ENCODE measurements at places on chromosomes 1 and 21.

GRCh38 chr1:32920833-32921232, 19.6 kb upstream of the TMEM54 start:
- H3K27ac ChIP-seq = no peak overlapping the region
- no peaks in the 10 kb centered on the region for H3K27me3 ChIP-seq
- H3K36me3 ChIP-seq = no peaks in the 10 kb centered on the region
- DNase-seq = peak; percentile 67

GRCh38 chr1:154635171-154635570, 27.2 kb upstream of the ADAR start:
- H3K27me3 ChIP-seq = no peaks in the 10 kb centered on the region
- DNase-seq = no peak
- H3K36me3 ChIP-seq = no peaks in the 10 kb centered on the region
- H3K27ac ChIP-seq = no peak overlapping the region
- no peak overlapping the region for H3K4me3 ChIP-seq

DNA sequence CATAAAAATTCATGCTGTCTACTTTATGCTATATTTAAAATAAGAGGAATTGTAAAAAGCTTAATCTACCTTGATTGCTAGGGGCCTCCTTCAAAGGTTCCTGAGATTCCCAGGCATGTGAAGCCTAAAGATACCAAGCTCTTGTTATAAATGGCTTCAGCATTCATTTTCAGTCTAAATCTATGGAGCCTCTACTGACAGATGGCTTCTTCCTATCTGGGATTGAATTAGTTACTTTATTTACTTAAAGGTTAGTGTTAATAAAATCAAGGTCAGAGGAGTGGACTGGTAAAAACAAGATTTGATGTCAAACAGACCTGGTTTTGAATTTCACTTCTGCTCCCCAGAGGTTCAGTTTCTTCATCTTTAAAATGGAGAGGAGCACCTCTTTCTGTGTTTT, 93.7 kb downstream of the TNNI3K start:
- H3K27ac ChIP-seq = no peak overlapping the region
- H3K36me3 ChIP-seq = no peaks in the 10 kb centered on the region
- no peaks in the 10 kb centered on the region for H3K27me3 ChIP-seq
- H3K4me3 ChIP-seq = no peak overlapping the region

GRCh38 chr1:224333939-224334786, 4.2 kb upstream of the NVL start:
- H3K4me3 ChIP-seq = no peak overlapping the region
- H3K36me3 ChIP-seq = no peaks in the 10 kb centered on the region
- H3K4me1 ChIP-seq = peaks cover 8% of the 10 kb centered on the region
- no peak overlapping the region for H3K27ac ChIP-seq
- no peaks in the 10 kb centered on the region for H3K27me3 ChIP-seq
- DNase-seq = no peak

GRCh38 chr1:34976384-34977209, 8.6 kb downstream of the TMEM35B start:
- H3K36me3 ChIP-seq = no peaks in the 10 kb centered on the region
- H3K4me3 ChIP-seq = no peak overlapping the region
- DNase-seq = no peak
- no peaks in the 10 kb centered on the region for H3K27me3 ChIP-seq
- H3K27ac ChIP-seq = no peak overlapping the region

DNA sequence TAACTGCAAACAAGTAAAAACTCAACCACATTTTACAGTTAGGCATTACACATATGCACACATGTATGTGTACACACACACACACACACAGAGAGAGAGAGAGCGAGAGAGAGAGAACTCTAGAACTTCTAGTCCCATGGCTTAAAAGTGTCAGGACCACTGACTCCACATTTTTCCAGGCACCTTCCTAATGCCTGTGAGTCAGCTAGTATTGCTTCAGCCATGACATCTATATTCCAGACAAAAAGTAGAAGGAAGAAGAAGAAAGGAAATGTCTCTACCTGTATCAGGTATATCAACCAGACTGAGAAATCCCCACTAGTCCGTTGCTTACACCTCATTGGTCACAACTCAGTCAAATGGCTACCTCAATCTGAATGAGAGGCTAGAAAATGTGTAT, 31.9 kb upstream of the TACSTD2 start:
- H3K27me3 ChIP-seq = no peaks in the 10 kb centered on the region
- no peak overlapping the region for H3K27ac ChIP-seq
- no peak overlapping the region for H3K4me3 ChIP-seq

GRCh38 chr1:3483801-3484444, 29.5 kb downstream of the ARHGEF16 start:
- H3K27ac ChIP-seq = no peak overlapping the region
- no peak for DNase-seq
- H3K36me3 ChIP-seq = peaks cover 5% of the 10 kb centered on the region
- H3K27me3 ChIP-seq = no peaks in the 10 kb centered on the region

- no peaks in the 10 kb centered on the region for H3K4me1 ChIP-seq
- DNase-seq = no peak
- H3K27ac ChIP-seq = no peak overlapping the region
- H3K36me3 ChIP-seq = no peaks in the 10 kb centered on the region
- H3K27me3 ChIP-seq = no peaks in the 10 kb centered on the region
- H3K4me3 ChIP-seq = no peak overlapping the region
Measured at GRCh38 chr1:199510314-199510713, 517.2 kb upstream of the NR5A2 start.

DNA sequence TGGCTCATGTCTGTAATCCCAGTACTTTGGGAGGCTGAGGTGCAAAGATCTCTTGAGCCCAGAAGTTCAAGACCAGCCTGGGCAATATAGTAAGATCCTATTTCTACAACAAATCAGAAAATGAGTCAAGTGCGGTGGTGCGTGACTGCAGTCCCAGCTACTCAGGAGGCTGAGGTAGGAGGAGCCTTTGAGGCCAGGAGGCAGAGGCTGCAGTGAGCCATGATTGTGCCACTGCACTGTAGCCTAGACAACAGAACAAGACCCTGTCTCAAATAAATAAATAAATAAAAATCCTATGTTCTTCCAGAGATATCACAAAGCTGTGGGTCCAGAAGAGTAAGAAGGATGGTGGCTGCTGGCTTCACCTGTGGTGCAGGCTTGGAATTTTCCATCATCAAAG, 22.1 kb downstream of the CDA start:
- no peak overlapping the region for H3K27ac ChIP-seq
- no peak overlapping the region for H3K4me3 ChIP-seq
- DNase-seq = no peak
- peaks cover 11% of the 10 kb centered on the region for H3K4me1 ChIP-seq
- no peaks in the 10 kb centered on the region for H3K27me3 ChIP-seq

DNA sequence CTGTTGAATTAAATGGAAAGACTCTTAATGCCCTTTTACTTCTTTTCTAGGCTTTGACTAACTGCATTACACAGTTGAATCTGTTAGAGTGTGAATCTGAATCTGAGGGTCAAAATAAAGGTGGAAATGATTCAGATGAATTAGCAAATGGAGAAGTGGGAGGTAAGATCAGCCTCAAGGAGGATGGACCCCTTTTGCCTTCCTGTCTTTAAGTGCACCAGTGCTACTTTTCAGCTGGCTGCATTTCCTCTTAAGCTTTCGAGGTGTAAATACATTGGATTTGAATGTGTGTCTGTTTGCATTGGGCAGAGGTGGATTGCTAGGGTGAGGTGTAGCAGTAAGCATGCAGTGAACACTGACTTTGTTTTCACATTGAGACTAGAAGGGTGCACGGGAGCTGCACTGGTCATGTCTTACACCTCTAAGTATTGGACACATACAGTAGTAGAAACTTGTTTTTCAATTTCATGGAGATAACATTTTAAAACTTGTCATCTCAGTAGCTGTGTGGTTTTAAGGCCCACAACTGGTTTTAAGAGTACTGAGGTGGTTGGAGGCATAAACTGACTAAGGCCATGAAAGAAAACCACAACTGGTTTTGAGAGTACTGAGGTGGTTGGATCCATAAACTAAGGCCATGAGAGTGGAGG, 35.4 kb downstream of the MIA3 start:
- no peak for DNase-seq
- peaks cover 4% of the 10 kb centered on the region for H3K4me1 ChIP-seq
- H3K27me3 ChIP-seq = no peaks in the 10 kb centered on the region
- H3K27ac ChIP-seq = no peak overlapping the region
- peaks cover 59% of the 10 kb centered on the region for H3K36me3 ChIP-seq
- H3K4me3 ChIP-seq = no peak overlapping the region

DNA sequence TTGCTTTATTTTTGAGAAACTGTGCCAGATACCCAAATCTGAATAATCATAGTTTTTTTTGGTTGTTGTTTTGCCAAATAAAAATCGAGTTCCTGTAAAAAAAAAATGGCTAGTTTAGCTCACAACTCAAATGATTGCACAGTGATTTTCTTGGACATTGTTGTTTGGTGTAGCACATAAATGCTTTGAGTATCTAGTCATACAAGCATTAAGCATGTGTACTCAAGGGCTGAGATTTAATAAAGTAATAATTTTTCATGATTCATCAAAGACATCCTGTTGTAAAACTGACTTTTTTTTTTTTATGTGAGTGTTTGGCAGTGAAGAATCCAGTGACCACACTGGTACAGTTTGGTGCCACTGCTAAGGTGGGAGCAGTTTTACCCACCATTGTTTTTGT, 18.8 kb downstream of the ITSN1 start:
- no peaks in the 10 kb centered on the region for H3K27me3 ChIP-seq
- no peak overlapping the region for H3K4me3 ChIP-seq
- no peak overlapping the region for H3K27ac ChIP-seq
- H3K4me1 ChIP-seq = peaks cover 19% of the 10 kb centered on the region
- DNase-seq = no peak

DNA sequence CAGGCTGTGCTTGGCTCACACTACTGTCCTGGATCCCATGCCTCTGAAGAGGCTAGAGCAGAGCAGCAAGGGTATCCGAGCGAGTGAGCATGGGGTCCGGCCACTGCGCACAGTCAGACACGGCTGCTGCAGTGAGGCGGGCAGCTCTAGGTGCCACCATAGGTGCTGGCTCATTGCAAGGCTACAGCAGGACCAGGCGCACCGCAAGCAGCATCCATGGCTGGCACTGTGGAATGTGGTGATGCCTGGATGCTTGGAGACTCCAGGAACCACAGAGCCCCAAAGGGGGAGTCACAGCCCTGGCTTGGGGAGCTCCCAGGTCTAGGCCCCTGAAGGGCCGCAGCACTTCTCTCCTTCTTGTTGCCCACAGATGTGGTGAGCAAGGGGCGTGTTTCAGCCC, 47.2 kb downstream of the ATP6V1G3 start:
- DNase-seq = no peak
- no peak overlapping the region for H3K4me3 ChIP-seq
- H3K36me3 ChIP-seq = no peaks in the 10 kb centered on the region
- H3K27me3 ChIP-seq = no peaks in the 10 kb centered on the region
- H3K4me1 ChIP-seq = no peaks in the 10 kb centered on the region

GRCh38 chr1:193703655-193704054, 517.2 kb upstream of the B3GALT2 start:
- H3K27me3 ChIP-seq = no peaks in the 10 kb centered on the region
- no peak overlapping the region for H3K27ac ChIP-seq
- no peaks in the 10 kb centered on the region for H3K4me1 ChIP-seq
- H3K4me3 ChIP-seq = no peak overlapping the region
- DNase-seq = no peak

- no peak for DNase-seq
- no peaks in the 10 kb centered on the region for H3K27me3 ChIP-seq
- H3K4me3 ChIP-seq = no peak overlapping the region
- no peak overlapping the region for H3K27ac ChIP-seq
Measured at GRCh38 chr1:199157494-199157893, 518.7 kb downstream of the PTPRC start.

GRCh38 chr1:210922666-210923065, 211.3 kb downstream of the KCNH1 start:
- no peak overlapping the region for H3K4me3 ChIP-seq
- H3K27me3 ChIP-seq = no peaks in the 10 kb centered on the region
- no peaks in the 10 kb centered on the region for H3K4me1 ChIP-seq

GRCh38 chr1:202280595-202280994, 61.1 kb downstream of the UBE2T start:
- H3K4me3 ChIP-seq = no peak overlapping the region
- peaks cover 22% of the 10 kb centered on the region for H3K4me1 ChIP-seq
- peaks cover 9% of the 10 kb centered on the region for H3K36me3 ChIP-seq
- DNase-seq = no peak
- peak overlapping the region; percentile 63 for H3K27ac ChIP-seq
- H3K27me3 ChIP-seq = no peaks in the 10 kb centered on the region

DNA sequence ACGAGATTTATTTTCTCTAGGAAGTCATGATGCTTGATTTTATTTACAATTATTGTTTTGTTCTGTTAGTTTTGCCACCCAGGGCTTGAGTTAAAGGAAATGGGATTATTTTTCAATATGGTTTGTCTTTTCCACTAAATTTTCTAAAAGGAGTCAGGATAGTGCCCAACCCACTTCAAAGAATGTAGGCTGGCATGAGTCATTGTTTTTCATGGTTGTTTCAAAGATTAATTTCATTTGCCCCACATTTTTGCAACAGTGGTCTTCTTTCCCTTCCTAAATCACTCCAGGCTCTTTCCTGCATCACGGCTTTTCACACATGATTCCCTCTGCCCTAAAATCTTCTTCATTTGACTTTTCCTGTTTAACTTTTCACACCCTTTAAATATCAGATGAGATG, 2.5 kb downstream of the SLAMF6 start:
- H3K4me1 ChIP-seq = no peaks in the 10 kb centered on the region
- DNase-seq = no peak
- H3K4me3 ChIP-seq = no peak overlapping the region
- H3K27ac ChIP-seq = no peak overlapping the region
- no peaks in the 10 kb centered on the region for H3K36me3 ChIP-seq

- peaks cover 10% of the 10 kb centered on the region for H3K4me1 ChIP-seq
- H3K27me3 ChIP-seq = no peaks in the 10 kb centered on the region
- no peak for DNase-seq
- H3K36me3 ChIP-seq = no peaks in the 10 kb centered on the region
- no peak overlapping the region for H3K4me3 ChIP-seq
Measured at GRCh38 chr1:94798054-94798453, 22.1 kb upstream of the SLC44A3 start.

- DNase-seq = peak; percentile 67
- H3K4me1 ChIP-seq = peaks cover 13% of the 10 kb centered on the region
- peak overlapping the region; percentile 76 for H3K4me3 ChIP-seq
- H3K36me3 ChIP-seq = no peaks in the 10 kb centered on the region
Measured at GRCh38 chr1:16215882-16216753, 3.7 kb upstream of the ARHGEF19 start.

DNA sequence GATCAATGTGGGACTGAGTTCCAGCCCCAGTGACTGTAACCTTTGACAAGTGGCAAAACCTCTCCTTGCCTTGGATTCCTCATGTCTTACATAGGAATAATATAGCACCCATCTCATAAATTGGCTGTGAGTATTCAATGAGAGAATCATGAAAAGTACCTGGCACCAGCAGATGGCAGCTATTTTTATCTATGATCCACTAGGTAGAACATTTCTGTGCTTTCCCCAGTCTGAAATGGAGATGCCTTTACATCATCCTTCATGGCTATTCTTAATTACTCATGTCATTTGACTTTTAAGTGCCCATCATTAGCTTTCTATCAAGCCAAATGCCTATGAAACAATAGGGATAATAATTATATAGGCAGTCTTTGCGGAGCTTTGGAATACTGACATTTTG, 130.1 kb downstream of the TGFB2 start:
- no peaks in the 10 kb centered on the region for H3K27me3 ChIP-seq
- no peak overlapping the region for H3K4me3 ChIP-seq
- H3K36me3 ChIP-seq = no peaks in the 10 kb centered on the region

- no peaks in the 10 kb centered on the region for H3K4me1 ChIP-seq
- no peak overlapping the region for H3K27ac ChIP-seq
- no peaks in the 10 kb centered on the region for H3K27me3 ChIP-seq
- no peak for DNase-seq
- H3K36me3 ChIP-seq = peaks cover 11% of the 10 kb centered on the region
Measured at GRCh38 chr1:11749996-11750395, 12.0 kb upstream of the C1orf167 start.

All from thoracic aorta (tissue), 2 donors.